ENCODE measurements at places on chromosomes 16 and 17.

- DNase-seq: no peak
Observed at GRCh38 chr16:20289571-20289970, 37.7 kb downstream of the GP2 start.

GRCh38 chr16:51035711-51036110 is 115.4 kb downstream of the SALL1 start:
- no peak for DNase-seq

GRCh38 chr17:55588446-55589242 is 77.4 kb upstream of the SMIM36 start:
- no peak for DNase-seq

GRCh38 chr17:48074322-48075081 is 26.3 kb downstream of the NFE2L1 start:
- peak; percentile 78 for DNase-seq

GRCh38 chr17:72116661-72117521 is 3.9 kb upstream of the SOX9 start:
- no peak for DNase-seq

DNA sequence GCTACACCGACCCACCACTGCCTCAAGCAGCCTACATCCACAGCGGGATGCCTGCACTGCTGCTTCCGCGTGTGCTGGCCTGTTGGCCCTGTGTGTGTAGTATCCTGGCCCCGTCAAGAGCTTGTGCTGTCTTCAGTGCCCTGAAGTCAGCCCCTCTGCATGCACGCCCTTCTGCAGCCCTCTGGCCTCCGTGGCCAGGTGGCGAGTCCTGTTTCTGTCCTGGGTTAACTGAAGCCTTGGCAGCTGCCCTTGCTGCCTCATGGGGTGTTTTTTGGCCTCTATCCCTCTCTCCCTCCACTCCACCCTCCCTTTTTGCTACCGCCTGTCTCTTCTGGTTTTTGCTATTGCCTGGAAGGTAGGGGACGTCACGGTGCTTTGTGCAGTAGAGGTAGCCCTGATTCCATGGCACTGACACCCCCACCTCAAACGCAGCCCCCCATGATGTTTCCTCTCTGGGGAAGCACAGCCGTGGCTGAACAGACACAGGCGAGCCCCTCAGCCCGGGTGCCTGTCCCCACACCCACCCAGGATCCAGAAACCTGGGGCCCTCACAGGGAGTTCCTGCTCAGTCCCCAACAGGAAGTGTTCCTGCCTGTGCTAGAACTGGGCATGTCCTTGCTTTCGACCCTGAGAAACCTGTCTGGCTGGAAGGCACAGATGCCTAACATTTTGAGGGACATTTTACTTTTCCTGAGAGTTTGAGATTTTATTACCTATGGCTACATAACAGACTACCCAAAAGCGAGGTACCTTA is 18.8 kb upstream of the AMZ2 start:
- DNase-seq: no peak

DNA sequence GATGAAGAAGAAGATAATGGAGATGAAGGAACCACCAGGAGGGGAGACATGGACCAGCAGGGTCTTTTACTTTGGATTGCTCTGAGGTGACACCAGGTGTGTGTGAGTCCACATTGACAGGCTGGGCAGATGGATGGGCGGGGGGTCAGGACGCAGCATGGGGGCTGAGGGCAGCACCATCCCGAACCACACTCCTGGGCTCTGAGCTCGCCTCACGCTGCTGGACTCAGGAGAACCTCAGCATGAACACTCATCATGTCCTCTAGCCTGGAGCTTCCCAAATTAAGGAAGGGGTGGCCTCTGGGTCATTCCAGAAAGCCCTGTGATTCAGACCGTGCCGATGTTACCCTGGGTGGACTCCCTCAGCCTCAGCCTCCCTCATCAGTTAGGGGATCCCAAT is 50.4 kb upstream of the MAP3K14 start:
- DNase-seq: no peak

DNA sequence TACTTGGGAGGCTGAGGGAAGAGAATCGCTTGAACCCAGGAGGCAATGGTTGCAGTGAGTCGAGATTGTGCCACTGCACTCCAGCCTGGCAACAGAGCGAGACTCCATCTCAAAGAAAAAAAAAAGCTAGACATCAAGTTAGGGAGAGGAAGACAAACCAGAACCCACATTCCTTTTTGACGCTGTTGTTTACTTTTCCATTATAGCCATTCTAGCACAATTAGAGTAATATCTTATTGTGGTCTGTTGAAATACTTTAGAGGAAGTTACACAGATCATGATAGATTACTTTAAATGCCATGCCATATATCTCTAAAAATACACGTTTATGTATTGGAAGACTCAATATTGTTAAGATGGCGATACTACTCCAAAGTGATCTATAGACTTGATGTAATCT is 16.5 kb upstream of the ABCC1 start:
- no peak for DNase-seq

DNA sequence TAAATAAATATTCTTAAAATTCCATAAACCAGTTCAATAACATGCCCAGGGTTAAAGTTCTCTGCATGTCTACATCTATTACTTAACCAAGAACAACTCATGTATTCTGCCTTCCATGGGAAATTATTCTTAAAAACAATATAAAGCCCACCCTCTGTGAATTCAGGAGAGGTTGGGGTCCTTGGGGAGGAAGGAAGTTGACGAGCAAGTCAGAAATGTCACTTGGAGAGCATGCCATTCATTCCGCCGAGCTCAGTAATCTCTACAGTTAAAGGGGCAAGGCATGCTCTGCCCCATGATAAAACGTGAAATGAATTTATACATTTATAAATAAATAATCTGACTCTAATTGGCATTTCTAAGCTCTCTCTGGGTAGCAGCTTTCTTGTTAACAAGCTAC is 405.1 kb downstream of the TOX3 start:
- DNase-seq: no peak

- no peak for DNase-seq
Observed at GRCh38 chr17:43598357-43599045, 52.4 kb upstream of the ETV4 start.

DNA sequence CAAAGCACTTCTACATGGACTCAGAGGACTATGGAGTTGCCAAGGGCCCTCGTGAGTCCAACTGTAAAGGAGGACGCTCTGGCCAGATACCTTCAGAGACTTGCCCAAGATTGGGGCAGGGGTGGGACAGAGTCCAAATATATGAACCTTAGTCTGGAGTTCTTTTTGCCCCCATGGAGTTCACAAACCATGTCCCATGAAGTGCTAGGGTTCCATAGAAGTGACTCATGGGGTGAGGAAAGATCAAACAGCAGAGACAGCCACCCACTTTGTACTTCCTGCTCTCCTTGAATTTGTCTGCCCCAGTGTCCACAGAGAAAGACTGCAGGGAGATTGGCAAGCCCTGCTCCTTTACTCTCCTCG is 29.0 kb downstream of the SRL start:
- no peak for DNase-seq

- DNase-seq: no peak
Observed at GRCh38 chr16:30875871-30876801, 17.7 kb downstream of the BCL7C start.

DNA sequence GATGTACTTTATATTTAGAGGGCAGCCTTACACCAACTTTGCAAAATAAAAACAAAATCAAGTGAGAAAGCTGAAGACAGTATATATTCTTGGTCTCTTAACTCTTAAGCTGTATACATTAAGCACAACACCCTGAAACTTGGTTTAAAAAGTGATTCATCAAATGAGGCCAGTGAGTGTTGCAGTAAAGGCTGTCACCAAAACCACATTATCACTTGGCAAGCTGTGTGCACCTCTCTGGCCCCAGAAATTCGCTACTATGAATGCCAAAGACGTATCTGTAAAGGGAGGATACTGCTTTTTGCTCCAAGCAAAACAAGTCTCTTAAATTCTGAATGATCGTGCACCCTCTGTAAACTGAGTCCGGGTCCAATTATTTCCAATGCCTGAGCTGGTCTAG is 163.9 kb downstream of the ZFHX3 start:
- DNase-seq: no peak

- DNase-seq: no peak
Observed at GRCh38 chr17:1554751-1555540, 7.6 kb downstream of the PITPNA start.

DNA sequence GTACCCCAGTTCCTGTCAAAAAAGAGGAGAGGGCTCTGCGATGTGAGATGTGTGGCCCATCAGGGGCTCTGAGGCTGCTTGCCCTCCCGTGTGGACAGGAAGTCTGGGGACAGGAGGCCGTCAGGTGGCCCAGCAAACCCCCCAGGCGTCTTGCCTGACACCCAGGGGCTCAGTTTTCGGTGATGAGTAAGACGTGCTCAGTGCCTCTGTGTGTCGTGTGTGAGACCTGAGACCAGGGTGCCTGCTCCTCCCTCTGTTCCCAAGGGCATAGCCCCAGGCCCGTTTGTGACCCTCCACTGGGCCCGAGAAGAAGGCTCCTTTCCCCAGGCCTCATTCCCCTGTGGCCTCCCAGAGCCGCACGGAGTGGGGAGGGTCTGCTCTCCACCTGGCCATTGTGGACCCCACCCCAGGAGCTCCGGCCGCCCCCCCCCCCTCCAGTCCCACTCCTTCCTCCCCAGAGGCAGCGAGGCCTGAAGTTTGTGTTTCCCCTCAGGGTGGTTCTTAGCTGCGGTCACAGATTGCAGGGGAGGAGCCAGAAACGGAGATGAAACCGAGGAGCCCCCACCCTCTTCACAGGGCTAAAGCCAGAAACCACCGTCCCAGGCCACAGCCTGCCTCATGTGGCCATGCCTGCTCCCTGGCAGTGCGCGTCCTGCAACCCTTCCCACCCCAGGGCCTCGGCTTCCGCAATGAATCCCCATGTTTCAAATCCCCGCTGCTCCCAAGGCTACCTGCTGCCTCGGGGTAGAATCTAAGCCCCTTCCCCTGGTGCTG is 4.9 kb upstream of the ACTG1 start:
- DNase-seq: no peak

DNA sequence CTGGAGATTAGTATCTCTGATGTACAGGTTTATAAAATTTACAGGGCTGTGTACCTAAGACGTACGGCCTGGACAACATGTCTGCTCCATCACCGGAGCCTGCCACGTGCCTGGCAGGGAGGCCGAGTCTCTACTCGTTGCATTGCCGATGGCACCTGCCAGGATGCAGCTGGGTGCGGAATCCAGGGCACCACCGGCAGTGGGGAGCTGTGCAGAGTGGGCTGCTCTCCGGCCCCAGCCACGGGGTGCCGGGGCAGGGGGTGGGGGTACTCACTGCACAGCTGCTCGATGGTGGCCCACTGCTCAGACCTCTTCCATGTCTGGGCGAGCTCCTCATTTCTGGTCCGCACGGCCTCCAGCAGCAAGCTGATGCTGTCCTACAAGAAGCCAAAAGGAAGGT is 13.1 kb upstream of the FAAP100 start:
- DNase-seq: no peak

DNA sequence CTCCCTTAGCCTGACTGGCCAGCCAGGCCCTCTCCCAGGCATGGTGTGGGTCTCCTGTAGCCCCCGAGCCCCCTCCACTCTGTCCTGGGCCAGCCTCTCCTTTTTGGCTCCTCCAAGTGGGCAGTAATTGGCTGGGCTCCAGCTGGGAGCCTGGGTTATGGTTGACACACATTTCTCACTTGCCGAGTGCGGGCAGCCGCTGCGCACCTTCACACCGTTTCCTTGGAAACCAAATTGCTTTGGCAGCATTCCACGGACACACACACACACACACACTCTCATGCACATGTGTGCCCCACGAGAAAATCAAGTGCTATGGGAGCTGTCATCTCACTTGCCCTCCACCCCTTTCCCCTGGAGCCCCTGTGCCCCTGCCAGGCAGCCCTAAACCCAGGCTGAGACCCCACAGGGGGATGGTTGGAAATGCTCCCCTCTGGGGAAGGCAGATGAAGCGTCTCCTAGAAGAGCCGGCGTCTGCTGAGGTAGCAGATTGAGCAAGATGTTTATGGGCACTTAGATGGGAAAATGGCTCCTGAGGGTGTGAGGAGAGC is 402.7 kb upstream of the TNRC6C start:
- DNase-seq: no peak

GRCh38 chr17:17350491-17351355 is 47.5 kb downstream of the NT5M start:
- no peak for DNase-seq

- DNase-seq: no peak
Observed at GRCh38 chr17:82891911-82892310, 52.1 kb upstream of the ZNF750 start.

GRCh38 chr16:14564861-14565687 is 65.0 kb downstream of the PARN start:
- DNase-seq: no peak

- DNase-seq: no peak
Observed at GRCh38 chr17:16945136-16945482, 26.8 kb downstream of the TNFRSF13B start.

- DNase-seq: no peak
Observed at GRCh38 chr17:64158406-64158805, 28.5 kb upstream of the ERN1 start.

- no peak for DNase-seq
Observed at GRCh38 chr16:75750528-75750927, 24.2 kb upstream of the CPHXL start.

DNA sequence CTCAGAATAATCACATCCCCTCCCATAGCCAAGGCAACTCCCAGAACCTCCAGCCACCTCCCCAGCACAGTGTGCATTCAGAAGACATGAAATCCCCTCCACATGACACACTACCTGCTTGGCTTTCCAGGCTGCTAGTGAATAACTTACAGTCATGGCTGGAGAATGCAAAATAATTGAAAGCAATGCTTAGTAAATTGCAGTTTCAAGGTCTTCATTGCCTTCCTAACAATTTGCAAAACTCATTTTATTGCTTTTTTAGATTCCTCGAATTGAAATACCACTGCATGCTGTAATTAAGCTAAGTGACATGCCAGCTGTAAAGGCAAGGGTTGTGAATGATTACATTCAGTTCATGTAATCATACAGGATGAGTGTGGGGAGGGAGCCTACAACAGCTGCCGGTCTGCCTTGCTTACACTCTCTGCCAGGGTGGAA is 29.0 kb upstream of the HOXB13 start:
- DNase-seq: no peak

DNA sequence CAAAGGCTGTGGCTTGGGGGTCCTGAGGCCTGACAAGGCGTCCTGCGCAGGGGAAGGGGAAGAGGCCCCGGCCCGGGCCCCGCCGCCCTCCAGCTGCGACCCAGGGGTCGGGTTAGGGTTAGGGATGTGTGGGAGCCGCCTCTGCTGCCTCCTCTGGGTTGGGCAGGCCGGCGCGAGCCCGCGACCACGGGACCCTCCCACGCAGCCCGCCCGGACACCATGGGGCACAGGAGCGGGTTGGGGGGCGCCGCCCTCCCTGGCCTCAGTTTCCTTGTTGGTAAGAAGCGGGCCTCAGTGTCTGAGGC is 386 bp downstream of the CIAO3 start:
- no peak for DNase-seq

- DNase-seq: no peak
Observed at GRCh38 chr16:12881182-12881581, 20.2 kb upstream of the SHISA9 start.

- DNase-seq: no peak
Observed at GRCh38 chr17:19991252-19991885, 13.7 kb upstream of the AKAP10 start.

Measured in activated CD4-positive, alpha-beta T cell treated with anti-CD3 and anti-CD28 coated beads, Interleukin-2, amount 50 U/mL, for 4 hours (primary cell).